ENCODE measurements at places on chromosomes 2 and 18. TPM values are rescaled to one million over a fixed set of nuclear protein-coding genes. Genes with fewer than 3 reads are reported as not detected.

The CAVIN2 gene
- total RNA-seq: not detected

The KCNE4 gene
- total RNA-seq: not detected

The PARD6G gene
- total RNA-seq: 0.21 TPM

The RIT2 gene
- total RNA-seq: not detected

The POTEC gene
- not detected for total RNA-seq

The XIRP2 gene
- total RNA-seq: not detected

The C1QL2 gene
- not detected for total RNA-seq

The MARCO gene
- total RNA-seq: not detected

GRCh38 chr2:100142393-100142792 lies at the start of gene AFF3:
TSS of gene AFF3 (minus strand) at chr2:100142590. CDS start at chr2:100104454, 38,136 bp downstream.
- peaks cover 45% of the 10 kb centered on the region for H3K4me1 ChIP-seq
- H3K27me3 ChIP-seq: peaks cover 13% of the 10 kb centered on the region
- H3K36me3 ChIP-seq: peaks cover 5% of the 10 kb centered on the region

GRCh38 chr2:65382776-65383357 lies 49.5 kb downstream of the SPRED2 start:
- DNase-seq: peak; percentile 93
- no peaks in the 10 kb centered on the region for H3K36me3 ChIP-seq
- peaks cover 51% of the 10 kb centered on the region for H3K27me3 ChIP-seq
- peaks cover 48% of the 10 kb centered on the region for H3K4me1 ChIP-seq
- peak overlapping the region; percentile 32 for H3K4me3 ChIP-seq
- peak overlapping the region; percentile 78 for H3K27ac ChIP-seq

- H3K27ac ChIP-seq: no peak overlapping the region
- H3K27me3 ChIP-seq: no peaks in the 10 kb centered on the region
- H3K4me1 ChIP-seq: no peaks in the 10 kb centered on the region
- no peak overlapping the region for H3K4me3 ChIP-seq
- H3K36me3 ChIP-seq: no peaks in the 10 kb centered on the region
Observed at GRCh38 chr2:120497261-120497977, 151.5 kb downstream of the INHBB start.

DNA sequence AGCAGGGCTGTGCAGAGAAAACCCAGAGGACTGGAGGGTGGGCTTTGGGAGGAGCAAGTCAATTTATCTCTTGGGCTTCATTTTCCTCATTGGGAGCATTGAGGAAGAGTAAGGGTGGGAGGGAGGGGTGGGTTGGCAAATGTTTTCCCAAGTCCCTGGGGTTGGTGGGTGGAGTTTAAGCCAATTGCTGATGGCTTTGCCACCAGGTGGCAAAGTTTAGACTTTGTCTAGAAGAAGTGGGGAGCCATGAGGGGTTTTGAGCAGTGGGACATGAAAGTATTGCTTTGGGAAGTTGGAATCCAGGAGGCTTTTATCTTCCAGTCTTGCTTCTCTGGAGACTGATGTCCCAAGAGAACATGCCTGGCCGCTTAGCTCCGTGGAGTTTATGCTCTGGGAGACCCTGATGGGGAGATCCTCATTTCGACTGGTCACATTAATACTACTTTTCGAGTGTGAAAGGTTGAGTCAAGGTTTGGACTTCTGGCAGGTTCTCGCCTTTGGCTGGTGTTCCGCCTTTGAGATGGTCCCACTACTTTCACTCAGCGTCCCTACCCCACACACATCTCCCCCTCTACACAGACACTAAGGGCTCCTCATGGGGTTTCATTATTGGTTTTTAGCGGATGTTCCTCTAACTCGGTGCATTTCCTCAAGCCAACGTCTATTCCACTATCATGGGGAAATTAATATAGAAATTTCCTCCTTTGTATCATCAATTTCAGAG lies 126.7 kb downstream of the PRKCE start:
- H3K27ac ChIP-seq: no peak overlapping the region
- no peaks in the 10 kb centered on the region for H3K36me3 ChIP-seq

GRCh38 chr2:182186132-182186735 lies 200.6 kb downstream of the PPP1R1C start:
- no peaks in the 10 kb centered on the region for H3K4me1 ChIP-seq
- H3K27me3 ChIP-seq: peaks cover 6% of the 10 kb centered on the region
- no peak overlapping the region for H3K27ac ChIP-seq
- H3K36me3 ChIP-seq: no peaks in the 10 kb centered on the region
- no peak overlapping the region for H3K4me3 ChIP-seq

GRCh38 chr18:52408800-52409302 lies 68.9 kb downstream of the DCC start:
- no peaks in the 10 kb centered on the region for H3K4me1 ChIP-seq
- H3K27ac ChIP-seq: no peak overlapping the region
- H3K27me3 ChIP-seq: no peaks in the 10 kb centered on the region
- H3K4me3 ChIP-seq: no peak overlapping the region
- DNase-seq: no peak

DNA sequence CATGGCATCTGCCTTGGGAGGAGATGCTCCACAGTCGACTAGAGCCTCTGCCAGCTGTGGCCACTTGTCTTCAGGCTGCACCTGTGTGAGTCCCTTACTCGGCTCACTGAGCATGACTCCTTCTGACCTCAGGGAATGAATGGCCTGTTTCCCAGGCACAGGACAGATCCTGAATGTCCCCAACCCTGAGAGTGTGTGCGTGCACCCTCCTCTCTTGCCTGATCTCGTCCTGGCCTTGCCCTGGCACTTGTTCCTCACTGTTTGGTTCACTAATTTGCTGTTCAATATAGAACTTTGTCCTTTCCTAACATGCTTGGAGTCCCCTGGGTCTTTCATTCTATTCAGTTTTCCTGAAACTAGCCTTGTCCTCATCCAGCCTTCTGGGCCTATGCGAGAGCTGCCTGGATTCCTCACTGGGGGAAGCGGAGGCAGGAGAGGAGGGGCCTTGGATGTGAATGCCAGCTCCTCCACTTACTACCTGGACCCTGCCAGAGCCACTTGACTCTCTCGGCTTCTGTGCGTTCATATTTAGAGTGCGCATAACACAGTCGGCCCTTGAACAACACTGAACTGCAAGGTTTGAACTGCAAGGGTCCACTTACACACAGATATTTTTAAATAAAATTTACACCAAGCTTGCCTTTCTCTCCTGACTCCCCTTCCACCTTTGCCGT lies 184.8 kb downstream of the ACKR3 start:
- H3K4me1 ChIP-seq: no peaks in the 10 kb centered on the region
- no peaks in the 10 kb centered on the region for H3K36me3 ChIP-seq
- DNase-seq: no peak
- H3K4me3 ChIP-seq: no peak overlapping the region
- H3K27me3 ChIP-seq: peaks cover 2% of the 10 kb centered on the region
- H3K27ac ChIP-seq: no peak overlapping the region

DNA sequence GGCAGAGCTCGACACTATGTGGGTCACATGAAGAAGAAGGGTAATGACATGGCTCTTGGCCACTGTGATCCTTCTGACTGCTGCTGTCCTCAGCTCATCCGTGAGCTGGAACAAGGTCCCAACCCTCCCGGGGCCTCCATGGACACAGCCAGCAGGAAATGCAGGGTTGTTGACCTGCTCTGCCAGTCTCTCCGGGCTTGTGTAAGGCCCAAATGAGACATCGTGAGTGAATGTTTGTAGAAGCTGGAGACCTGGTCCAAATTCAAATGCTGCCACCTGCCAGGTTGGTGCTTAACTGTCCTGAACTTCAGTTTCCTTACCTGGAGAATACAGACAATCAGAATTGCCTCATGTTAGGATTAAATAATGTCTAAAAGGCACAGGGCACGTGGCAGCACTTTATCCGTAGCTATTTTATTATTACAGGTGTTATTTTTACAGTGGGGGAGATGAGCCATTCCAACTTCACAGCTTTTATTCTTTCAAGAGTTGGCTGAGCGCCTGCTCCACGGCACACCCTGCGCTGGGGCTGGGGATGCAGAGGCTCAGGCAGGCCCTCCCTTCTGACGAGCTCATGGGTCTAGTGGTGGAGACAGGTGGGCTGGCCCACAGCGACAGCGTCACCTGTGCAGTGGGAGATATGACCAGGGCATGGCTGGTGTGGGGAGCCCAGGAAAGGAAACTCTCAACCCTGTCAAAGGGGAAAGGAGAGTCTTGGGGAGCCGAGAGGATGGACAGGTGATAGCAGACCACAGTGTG lies 15.1 kb downstream of the ARHGEF4 start:
- no peak overlapping the region for H3K27ac ChIP-seq
- no peak overlapping the region for H3K4me3 ChIP-seq
- DNase-seq: no peak
- H3K27me3 ChIP-seq: no peaks in the 10 kb centered on the region

DNA sequence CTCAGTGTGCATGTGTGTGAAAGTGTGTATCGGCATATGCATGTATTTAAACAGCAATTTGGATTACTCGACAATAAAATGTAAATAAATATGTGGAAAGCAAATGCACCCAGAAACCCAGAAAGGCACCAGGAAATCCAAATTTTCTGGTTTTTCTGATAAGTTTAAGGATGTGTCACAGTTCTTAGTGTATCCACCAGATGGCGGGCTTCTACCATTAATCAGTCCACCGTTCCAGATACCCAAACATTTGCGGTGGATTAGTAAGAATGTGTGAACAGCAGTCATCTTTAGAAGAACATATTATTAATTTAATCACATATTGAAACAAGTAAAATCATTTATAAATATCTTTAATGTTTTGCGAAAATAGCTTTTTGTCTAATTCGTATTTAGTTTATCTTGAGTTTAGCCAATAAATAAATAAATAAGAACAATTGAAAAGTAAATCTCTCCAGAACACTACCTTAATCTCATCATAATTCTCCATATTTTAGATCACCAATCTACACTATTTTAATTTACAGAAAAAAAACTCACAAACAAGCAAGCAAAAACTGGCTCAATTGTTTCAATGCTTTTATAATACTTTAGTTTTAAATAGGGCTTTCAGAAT lies 298.9 kb downstream of the DSEL start:
- peak; percentile 39 for DNase-seq
- H3K4me1 ChIP-seq: peaks cover 3% of the 10 kb centered on the region
- no peaks in the 10 kb centered on the region for H3K27me3 ChIP-seq
- no peak overlapping the region for H3K27ac ChIP-seq

DNA sequence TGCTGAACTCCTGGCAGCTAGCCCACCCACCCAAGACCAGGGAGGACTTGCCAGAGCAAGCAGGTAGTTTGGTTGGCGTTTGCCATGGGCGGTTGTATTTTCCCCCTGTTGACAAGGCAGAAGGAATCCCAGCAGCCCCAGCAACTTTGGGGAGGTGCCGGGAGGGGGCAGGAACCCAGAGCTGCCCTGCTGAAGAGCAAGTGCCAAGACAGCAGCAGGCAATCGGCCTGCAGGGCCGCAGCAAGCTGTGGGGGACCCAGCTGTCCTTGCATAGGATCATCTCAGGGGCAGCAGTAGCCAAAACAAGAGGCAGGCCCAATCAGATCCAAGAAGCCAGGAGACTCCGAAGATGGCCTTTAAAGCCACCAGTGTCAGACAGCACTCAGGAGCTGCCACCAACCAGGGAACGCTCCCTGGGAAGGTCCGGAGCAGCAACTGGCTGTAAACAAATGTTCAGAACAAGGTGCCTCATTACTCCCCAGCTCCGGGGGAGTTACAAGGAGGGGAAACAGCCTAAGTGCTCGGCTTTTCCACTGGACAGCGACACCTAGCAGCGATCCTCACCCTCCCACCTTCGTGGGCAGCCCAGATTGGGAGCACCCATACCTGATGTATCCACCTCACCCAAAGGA lies 2.1 kb downstream of the ST8SIA5 start:
- peaks cover 20% of the 10 kb centered on the region for H3K4me1 ChIP-seq
- no peaks in the 10 kb centered on the region for H3K36me3 ChIP-seq
- H3K27ac ChIP-seq: no peak overlapping the region
- DNase-seq: no peak
- no peak overlapping the region for H3K4me3 ChIP-seq

- no peak for DNase-seq
- no peak overlapping the region for H3K4me3 ChIP-seq
- H3K36me3 ChIP-seq: no peaks in the 10 kb centered on the region
- H3K27me3 ChIP-seq: peaks cover 6% of the 10 kb centered on the region
- H3K27ac ChIP-seq: no peak overlapping the region
Observed at GRCh38 chr2:85926931-85927661, 38.3 kb upstream of the ST3GAL5 start.

GRCh38 chr2:20596973-20597859 lies 53.7 kb downstream of the HS1BP3 start:
- no peak for DNase-seq
- H3K27ac ChIP-seq: no peak overlapping the region
- no peak overlapping the region for H3K4me3 ChIP-seq
- H3K27me3 ChIP-seq: no peaks in the 10 kb centered on the region

- no peak for DNase-seq
- H3K27me3 ChIP-seq: no peaks in the 10 kb centered on the region
- H3K4me3 ChIP-seq: no peak overlapping the region
- peaks cover 14% of the 10 kb centered on the region for H3K4me1 ChIP-seq
- H3K36me3 ChIP-seq: no peaks in the 10 kb centered on the region
- no peak overlapping the region for H3K27ac ChIP-seq
Observed at GRCh38 chr2:23826040-23826439, 100.9 kb downstream of the ATAD2B start.

GRCh38 chr2:156077041-156077742 lies 255.3 kb downstream of the NR4A2 start:
- H3K36me3 ChIP-seq: no peaks in the 10 kb centered on the region
- no peaks in the 10 kb centered on the region for H3K4me1 ChIP-seq
- no peak for DNase-seq
- H3K27ac ChIP-seq: no peak overlapping the region
- no peaks in the 10 kb centered on the region for H3K27me3 ChIP-seq

- no peak overlapping the region for H3K4me3 ChIP-seq
- H3K36me3 ChIP-seq: peaks cover 9% of the 10 kb centered on the region
- H3K4me1 ChIP-seq: peaks cover 2% of the 10 kb centered on the region
- H3K27me3 ChIP-seq: no peaks in the 10 kb centered on the region
- DNase-seq: no peak
Observed at GRCh38 chr2:161206471-161207032, 46.3 kb downstream of the TANK start.

DNA sequence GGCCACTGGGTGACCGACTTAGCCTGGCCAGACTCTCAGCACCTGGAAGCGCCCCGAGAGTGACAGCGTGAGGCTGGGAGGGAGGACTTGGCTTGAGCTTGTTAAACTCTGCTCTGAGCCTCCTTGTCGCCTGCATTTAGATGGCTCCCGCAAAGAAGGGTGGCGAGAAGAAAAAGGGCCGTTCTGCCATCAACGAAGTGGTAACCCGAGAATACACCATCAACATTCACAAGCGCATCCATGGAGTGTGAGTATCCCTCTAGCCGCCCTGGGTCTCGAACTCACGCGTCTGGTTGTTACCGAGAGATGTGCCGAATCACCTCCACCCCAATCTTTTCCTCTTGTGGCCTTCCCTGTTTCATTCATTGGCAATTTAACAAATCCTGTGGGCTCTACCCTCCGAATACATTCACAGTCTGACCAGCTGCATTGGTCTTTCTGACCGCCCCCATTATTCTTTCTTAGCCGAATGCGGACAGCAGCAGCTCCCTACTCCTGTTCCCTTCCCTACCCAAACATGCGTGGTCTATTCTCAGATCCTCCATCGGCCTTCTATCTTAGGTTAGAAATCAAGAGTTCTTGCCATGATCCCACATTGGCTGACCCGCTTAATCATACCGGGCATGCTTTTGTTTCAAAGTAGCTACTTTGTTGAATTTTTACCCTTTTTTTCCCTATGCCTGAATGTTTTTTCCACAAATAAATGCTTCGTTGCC lies 631 bp downstream of the RPL31 start:
- peak overlapping the region; percentile 100 for H3K4me3 ChIP-seq
- DNase-seq: no peak
- H3K4me1 ChIP-seq: peaks cover 45% of the 10 kb centered on the region
- H3K27ac ChIP-seq: peak overlapping the region; percentile 95
- H3K36me3 ChIP-seq: peaks cover 57% of the 10 kb centered on the region

GRCh38 chr2:222336442-222336841 lies 37.6 kb upstream of the PAX3 start:
- no peaks in the 10 kb centered on the region for H3K36me3 ChIP-seq
- no peak overlapping the region for H3K27ac ChIP-seq
- peaks cover 4% of the 10 kb centered on the region for H3K27me3 ChIP-seq
